ENCODE measurements at places on chromosomes 12 and 14.

- peak; percentile 58 for DNase-seq
Measured at GRCh38 chr14:36604757-36605505, 22.5 kb upstream of the NKX2-8 start.

- DNase-seq, result no peak
Measured at GRCh38 chr12:49974677-49975317, 2.0 kb downstream of the AQP6 start.

GRCh38 chr12:60977966-60978365, 1282.2 kb upstream of the USP15 start:
- no peak for DNase-seq

- no peak for DNase-seq
Measured at GRCh38 chr14:69300601-69301221, 40.8 kb downstream of the GALNT16 start.

DNA sequence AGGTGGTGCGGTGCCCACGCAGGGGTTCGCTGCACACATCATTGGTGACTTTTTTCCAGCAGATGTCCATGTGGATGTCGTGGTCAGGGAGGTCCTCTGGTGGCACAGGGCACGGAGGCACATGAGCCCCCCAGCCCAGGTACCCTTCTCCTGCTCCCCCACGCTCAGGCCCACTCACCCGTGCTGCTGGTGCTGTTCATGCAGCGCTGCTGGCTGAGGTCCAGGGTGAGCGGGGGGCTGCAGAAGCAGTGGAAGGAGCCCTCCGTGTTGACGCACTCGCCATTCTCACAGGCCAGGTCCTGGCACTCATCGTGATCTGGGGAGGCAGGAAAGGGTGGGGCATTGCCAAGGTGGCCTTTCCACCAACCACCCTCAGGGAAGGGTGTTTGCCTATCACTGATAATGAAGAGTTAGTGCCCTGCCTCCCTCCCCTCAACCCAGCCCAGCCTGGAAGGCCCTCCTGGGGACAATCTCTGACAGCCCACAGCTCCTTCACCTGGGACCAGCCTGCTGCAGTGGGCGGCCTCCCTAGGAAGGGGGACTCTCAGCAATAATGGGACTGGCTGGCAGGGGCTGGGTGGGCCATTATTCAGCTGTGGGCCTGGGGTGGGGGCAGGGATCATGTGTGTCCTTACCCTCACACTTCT, 9.8 kb downstream of the ISCA2 start:
- DNase-seq, result no peak

DNA sequence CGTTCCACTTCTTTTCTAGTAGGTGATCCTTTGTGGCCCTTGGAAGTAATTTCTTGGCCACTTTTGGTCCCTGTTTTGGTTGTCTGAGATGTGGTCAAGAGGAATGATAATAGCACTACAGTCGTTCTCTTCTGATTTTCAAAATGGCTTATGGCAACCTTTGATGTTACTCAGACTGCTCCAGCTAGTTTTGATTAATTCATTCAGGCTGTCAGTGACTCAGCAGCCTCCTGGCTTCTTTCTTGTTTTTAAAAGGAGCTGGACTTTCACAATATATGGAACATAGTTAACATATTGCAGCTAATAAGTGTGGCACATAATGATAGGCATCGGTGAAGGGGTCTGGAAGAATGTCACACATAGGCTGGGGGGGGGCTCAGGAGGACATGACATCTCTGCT, 47.3 kb downstream of the WDR20 start:
- DNase-seq, result no peak

DNA sequence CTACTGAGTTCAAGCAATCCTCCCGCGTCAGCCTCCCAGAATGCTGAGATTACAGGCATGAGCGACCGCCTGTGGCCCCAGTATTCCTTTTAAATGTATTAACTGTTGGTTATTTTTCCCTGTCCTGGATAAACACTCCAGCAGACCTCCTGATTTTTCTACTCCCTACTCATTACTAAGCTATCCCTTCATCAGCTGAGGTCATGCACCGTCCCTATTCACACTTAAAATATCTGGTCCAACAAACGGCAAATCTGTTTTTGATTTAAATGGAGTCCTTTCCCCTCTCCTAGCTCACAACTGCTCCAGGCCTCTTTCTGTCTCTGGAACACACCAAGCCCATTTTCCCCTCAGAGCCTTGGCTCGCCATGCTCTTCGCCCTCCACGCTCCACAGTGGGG, 1003.3 kb upstream of the TMEM132C start:
- DNase-seq, result no peak

DNA sequence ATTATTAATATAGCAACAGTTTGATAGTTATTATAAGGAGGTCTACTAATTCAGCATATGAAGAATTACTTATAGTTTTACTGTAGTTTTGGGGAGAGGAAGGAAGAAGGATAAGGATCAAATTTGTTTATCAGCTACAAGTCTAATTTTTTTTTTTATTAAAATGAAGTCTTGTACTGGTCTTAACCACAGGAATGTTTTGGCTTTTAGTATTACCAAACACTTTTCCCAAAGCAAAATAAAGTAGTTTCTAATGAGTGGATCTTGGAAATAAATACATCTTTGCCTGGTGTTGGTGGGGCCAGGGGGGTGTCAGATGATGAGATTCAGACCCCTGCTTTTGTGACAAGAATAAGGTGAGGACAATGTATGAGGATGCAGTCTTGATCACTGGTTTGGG, 57.2 kb upstream of the ZDHHC17 start:
- DNase-seq, result no peak

- DNase-seq, result no peak
Measured at GRCh38 chr14:104927901-104928300, 3.2 kb downstream of the PLD4 start.

- no peak for DNase-seq
Measured at GRCh38 chr12:131795064-131795463, 33.1 kb upstream of the MMP17 start.

- no peak for DNase-seq
Measured at GRCh38 chr12:31853520-31853919, 105.7 kb upstream of the RESF1 start.

- DNase-seq, result no peak
Measured at GRCh38 chr12:120055231-120056000, 61.1 kb downstream of the RAB35 start.

GRCh38 chr14:36659822-36660735, 1.6 kb upstream of the PAX9 start:
- no peak for DNase-seq

DNA sequence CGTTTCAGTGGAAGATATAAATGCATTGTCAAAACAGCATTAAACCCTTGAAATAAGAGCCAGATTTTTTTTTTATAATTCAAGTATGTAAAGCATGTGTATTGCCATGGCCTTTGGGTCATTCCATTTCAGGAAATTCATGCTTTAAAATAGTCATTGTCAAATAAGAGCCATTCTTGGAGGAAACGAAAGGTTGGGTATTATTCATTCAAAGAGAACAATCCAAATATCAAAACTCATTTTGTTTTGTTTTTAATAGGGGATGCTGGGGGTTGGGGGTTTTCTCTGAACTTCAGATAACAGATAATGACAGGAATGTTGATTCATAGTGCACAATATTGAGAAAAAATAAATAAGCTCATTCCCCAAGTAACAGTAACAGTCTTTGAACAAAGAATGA, 174.4 kb upstream of the NUDT4 start:
- DNase-seq, result no peak

All from NCI-H1417 treated with DMSO at 0.1 percent for 48 hours (cell line).